ENCODE measurements at places on chromosomes 7 and 10.

GRCh38 chr7:137695494-137695893 is 151.3 kb downstream of the DGKI start:
- no peak for DNase-seq

DNA sequence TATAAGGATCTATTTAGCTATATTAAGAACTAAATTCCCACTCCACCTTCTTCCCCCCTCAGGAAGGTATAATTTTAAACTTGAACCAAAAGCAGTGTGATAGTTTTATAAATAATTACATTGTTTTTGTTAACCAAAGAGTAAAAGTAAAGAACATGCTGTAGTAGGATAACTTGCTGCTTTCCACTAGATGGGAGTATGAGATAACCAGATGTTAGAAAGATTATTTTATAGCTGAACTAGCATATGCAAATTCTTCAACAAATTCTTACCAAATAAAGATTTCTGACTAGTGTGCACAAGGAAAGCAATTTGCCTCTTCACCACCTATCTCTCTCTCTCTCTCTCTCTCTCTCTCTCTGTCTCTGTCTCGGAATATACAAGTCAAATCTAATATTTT is 31.8 kb downstream of the TES start:
- DNase-seq, result no peak

GRCh38 chr7:114784177-114784576 is 137.7 kb upstream of the MDFIC start:
- no peak for DNase-seq

DNA sequence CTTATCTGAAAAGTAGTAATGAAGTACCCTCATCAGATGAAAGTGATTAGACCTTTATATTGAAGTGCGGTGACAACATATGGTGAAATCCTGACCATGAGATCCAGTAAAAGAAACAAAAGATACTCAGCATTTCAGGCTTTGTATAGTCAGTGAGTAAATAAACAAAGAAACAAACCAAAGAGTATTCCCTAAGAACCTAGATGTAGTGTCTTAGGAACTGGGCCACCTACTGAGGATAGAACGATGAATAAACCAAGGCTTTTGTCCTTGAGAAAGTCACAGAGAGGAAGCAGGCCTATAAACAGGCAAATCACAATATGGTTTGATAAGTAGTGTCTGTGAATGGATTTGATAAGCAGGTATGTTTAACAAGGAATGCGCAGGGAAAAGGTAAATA is 46.2 kb downstream of the ZNF277 start:
- DNase-seq, result no peak

- DNase-seq, result no peak
Measured at GRCh38 chr7:87156709-87157108, 4.5 kb downstream of the DMTF1 start.

DNA sequence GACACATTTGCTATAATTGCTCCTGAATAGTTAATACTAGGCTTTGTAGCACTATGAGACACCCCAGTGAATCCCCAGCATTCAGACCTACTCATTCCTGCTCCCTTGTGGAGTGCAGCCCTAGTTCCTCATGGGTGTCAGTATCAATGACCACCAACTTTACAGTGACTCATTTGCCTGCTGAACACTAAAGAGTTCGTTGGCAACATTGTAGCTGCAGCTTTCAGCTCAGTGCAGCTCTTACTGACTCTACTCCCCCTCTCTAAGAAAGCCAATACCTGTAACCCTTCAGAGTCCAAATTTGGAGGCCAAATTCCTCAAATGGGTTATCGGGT is 127.1 kb upstream of the MTPN start:
- DNase-seq, result no peak

DNA sequence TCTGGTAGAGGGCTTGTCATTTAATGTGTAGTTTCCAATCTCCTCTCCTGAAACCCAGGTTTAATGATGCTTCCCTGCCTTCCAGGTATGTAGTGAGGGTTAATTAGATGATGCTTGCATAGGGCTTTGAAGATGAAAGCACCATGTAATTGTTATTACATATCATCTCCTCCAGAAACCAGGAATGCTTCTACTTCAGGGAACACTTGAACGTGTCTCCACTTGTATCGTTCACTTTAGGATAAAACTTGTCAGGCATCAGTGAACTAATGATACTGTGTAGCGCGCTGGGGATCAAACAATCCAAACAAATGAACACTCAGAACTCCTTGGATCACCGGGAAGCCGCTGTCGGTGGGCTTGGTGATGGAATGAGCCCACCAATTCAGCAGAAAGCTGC is 260.9 kb upstream of the FZD8 start:
- no peak for DNase-seq

DNA sequence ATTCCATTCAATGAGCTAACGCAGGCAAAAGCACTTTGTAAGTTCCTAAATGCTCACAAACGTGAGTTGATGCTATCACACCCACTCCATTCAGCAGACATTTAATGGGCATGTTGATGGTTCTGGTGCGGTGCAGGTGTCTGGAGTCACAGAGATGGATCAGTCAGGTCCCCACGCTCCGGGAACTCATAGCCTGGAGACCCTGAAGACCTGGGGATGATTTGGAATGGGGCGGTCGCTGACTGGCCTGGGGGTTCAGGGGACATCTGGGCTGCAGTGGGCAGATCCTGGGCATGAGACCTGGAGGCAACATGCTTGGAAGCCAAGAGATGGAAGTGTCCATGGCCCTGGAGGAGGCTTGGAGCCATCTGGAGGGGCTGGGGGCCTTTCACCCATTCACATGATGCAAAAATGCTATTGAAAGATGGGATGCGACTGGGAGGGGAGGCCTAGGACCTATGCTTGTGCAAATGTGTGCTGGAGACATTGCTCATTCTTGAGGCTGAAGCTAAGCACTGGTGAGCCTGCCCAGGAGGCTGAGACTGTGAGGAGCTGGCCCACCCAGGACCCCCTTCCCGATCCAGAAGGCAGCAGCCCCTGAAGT is 522.6 kb downstream of the GLRX3 start:
- no peak for DNase-seq

GRCh38 chr10:68566955-68567354 is 6.8 kb downstream of the TET1 start:
- DNase-seq, result no peak

DNA sequence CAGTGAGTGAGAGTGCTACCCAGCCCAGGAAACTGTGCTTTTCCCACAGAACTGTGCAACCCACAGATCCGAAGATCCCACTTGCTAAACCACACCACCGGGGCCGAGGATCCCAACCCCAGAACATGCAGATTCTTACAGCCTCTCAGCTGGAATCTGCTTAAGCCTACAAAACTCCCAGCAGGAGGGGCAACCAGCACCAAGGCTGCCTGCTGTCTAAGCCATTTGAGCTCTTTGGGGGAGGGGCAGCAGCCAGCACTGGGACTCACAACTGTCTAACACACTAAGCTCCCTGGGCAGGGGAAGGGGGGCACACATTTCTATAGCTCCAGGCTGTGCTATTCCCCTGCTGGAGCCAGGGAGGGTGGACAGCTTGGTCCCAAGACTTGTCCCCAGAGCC is 529.9 kb downstream of the XPNPEP1 start:
- no peak for DNase-seq

DNA sequence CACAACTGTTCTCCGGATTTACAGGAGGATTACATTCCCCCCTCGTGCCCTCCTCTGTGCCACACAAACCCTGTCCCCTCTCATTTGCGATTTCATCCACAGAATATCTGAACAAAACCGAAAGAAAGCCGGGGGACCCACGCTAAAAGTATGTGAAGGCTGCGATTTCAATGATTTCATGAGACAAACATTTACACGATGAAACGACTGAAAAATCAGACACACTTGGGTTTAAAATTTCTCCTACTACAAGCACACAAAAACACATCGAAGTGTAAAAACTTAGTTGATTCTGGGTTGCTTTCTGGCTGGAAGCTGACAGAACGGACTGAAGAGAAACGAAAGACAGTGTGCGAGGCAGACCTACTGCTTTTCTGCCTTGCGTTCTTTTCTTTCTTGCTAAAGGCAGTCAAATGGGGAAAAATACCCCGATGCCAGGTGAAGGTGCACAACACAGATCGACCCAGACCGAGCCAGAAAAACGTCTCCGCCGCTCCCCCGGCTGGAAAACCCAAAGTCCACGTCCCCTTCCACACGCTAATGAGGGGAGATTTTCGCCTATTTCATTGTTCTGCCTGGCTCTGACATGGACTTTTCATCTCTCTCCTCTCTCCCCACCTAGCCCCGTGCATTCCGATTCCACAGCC is 1.2 kb downstream of the HIPK2 start:
- DNase-seq, result no peak

- no peak for DNase-seq
Measured at GRCh38 chr10:5603091-5603847, 63.1 kb downstream of the ASB13 start.

- DNase-seq, result no peak
Measured at GRCh38 chr10:60425392-60426110, 35.9 kb upstream of the ANK3 start.

DNA sequence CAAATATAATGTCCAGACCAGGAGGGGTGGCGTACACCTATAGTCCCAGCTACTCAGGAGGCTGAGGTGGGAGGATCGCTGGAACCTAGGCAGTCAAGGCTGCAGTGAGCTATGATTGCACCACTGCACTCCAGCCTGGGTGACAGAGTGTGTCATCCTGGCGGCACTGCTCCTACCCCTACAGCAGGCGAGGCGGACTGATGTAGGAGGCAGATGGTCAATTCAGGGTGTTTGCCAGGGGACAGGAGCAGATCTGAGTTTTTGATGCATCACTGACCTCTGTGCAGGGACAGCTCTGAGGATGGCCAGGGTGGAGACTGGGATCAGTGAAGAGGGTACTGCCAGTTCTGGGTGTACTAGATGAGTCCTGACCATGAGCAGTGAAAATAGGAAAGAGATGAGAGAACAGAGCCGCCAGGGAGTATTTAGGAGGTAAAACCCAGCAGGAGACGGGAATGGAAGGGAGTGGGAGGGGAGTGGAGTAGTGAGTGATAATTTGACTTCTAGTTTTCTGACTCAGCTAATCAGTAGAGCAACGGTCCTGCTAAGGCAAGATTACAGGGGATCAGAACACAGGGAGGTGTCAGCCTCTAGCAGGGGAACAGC is 75.3 kb downstream of the HIP1 start:
- no peak for DNase-seq

DNA sequence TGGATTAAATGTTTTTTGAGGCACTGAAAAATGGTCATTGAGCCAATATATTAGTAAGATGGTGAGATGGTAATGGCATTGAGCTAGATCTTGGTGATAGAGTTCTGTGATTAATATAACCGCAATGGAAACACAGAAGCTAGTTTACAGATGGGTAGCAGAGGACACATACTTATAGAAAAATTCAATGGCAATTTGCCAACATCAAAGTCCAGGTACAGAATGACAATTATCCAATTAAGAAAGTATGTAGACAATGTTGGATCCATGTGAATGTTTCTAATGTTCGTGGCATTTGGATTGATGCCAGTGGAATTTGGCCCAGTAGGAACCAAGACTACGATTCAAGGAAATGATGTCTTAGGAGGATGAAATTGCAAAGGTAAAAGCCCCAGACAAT is 187.8 kb downstream of the GNAT3 start:
- no peak for DNase-seq

DNA sequence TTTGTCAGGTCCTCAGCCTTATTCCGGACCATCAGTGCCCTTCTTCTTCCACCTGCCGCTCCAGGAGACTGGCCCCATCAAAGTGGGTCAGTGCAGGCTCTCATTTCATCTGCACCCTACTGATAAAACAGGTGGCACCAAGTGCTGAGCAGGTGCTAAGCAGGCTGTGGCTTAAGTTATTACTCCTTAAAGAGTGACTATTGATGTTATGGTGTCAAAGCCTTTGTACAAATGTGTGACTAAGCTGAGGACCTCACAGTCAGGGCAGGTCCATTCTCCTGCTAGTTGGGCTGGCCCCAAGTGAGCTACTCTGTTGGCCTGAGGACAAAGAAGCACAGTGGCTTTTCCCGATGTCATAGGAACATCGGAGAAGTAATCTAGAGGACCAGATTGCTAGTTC is 11.2 kb upstream of the CALD1 start:
- DNase-seq, result no peak

GRCh38 chr10:21265622-21266021 is 259.9 kb downstream of the SKIDA1 start:
- no peak for DNase-seq

DNA sequence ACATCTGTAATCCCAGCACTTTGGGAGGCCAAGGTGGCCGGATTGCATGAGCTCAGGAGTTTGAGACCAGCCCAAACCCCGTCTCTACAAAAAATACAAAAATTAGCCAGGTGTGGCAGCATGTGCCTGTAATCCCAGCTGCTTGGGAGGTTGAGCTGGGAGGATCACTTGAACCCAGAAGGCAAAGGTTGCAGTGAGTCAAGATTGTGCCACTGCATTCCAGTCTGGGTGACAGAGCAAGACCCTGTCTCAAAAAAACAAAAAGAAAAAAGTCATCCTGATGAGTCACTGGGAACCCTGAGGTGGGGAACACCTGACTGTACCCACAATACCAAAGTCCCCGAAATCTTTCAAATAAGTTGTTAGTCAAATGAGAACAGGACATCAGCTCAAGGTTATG is 80.0 kb downstream of the NEBL start:
- DNase-seq, result no peak

- no peak for DNase-seq
Measured at GRCh38 chr7:76149847-76150691, 51.6 kb upstream of the SRRM3 start.

DNA sequence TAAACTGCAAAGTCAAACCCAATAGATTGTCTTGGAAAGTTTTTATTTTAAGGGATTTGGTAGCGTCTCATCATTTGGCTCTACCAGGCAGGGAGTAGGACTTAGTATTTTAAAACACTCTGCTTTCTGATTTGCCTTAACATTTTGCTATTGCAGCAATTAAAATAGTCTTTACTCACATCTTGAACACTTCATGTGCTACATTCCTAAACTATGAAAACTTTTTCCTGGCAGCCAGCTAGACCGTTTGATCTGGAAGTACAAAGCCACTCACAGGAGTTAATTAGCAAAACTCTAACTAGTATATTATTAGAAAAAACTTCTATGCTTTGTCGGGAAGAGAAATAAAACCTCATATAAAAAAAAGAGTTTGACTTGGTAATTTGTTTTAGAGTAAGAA is 111.4 kb downstream of the TFPI2 start:
- no peak for DNase-seq

DNA sequence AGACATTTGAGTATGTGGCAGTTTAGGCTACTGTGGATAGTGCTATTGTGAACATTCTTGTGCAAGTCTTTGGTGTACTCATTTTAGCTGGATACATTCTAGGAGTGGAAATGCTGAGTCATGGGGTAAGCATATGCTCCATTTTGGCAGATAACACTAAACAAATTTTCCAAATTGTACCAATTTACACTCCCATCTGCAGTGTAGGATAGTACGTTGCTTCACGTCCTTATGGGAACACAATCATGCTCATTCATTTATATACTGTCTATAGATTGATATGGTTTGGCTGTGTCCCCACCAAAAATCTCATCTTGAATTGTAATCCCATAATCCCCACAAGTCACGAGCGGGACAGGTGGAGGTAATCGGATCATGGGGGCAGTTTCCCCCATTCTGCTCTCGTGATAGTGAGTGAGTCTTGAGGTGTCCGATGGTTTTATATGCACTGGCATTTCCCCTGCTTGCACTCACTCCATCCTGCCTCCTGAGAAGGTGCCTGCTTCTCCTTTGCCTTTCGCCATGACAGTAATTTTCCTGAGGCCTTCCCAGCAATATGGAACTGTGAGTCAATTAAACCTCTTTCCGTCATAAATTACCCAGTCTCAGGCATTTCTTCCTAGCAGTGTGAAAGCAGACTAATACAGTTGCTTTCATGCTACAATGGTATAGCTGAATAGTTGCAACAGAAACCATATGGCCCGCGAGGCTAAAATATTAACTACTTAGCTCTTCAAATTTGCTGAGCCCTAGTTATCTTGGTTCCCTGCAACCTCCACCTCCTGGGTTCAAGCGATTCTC is 25.6 kb downstream of the RNF216 start:
- no peak for DNase-seq
